ENCODE measurements at places on chromosomes 2 and 18.

- no peak for DNase-seq
Measured at GRCh38 chr2:217291259-217291658, 431.4 kb upstream of the TNP1 start.

- DNase-seq, result no peak
Measured at GRCh38 chr2:219532378-219532649, 11.3 kb downstream of the CHPF start.

DNA sequence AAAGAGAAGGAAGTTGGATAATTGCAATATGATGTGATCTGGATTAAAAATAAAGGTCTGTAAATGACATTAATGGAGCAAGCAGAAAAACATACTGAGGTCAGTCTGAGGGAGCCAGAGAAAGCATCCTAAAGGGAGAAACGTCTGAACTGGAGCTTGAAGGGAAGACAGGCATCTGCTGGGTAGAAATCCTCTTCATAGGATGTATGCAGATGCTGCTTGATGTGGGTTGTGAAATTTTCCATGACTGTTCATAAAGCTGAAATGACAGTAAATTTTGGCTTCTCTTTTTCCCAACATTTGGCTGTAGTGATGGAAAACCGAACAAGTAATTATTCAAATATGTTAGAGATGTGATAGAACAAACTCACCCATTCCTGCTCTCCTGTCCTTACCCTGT lies 287.6 kb downstream of the CAMKMT start:
- no peak for DNase-seq

DNA sequence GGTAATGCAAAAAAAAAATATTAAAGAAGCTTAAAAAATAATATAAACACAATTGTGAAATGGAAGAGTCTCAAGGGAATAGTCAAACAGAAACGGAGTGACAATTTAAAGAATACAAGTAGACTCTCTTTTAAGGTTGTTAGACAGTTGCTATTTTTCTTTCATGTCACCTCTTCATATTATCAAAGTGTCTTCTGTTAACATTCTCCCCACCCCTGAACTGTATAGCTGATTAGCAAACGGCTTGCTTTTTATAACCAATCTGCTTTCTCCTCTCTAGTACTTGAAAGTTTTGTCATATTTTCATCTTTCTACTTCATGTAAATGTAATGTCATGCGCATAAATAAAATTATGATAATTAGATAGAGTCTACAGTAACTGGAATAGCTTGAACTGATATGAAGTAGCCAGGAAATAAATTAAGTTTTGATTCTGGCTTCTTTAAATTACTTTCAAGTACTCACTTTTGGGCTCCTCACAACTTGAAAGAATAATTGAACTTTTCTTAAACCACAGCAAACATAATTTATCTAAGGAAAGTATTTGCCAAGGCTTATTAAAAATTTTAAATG lies 37.0 kb downstream of the BARD1 start:
- DNase-seq, result no peak

DNA sequence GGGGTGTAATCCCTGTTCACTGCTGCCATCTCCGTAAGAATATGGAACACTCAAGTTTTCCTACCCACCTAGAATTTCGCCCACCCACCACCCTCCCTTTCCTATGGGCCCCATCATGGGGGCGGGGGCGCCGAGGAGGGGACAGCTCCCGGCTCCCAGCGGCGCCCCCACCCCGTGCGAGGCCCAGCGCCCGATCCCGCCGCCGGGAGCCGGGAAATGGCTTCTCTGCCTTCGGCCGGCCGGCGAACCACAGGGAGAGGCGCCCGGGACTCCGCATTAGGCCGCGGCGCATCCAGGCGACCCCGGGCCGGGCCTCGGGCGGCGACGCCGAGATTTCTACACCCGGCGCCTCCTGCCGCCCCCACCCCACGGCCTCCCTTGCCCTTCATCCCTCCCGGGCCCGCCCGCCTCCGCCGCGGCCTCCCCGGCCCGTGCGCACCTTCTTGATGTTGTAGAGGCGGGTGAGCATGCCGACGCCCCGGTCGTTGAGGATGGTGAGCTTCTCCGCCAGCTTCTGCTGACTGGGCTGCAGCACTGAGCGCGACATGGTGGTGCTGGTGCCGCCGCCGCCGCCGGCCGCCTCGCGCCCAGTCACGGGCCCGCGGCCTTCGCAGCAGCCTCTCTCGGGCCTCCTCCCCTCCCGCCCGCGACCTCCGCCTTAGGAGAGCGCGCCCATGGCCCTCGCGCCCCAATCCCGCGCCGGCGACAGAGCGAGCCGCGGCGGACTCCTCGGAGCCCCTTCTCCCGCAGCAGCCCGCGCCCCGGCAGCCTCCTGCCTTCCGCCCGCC lies 510 bp downstream of the NCKAP1 start:
- peak; percentile 35 for DNase-seq

GRCh38 chr2:45938649-45939511 lies 287.4 kb downstream of the PRKCE start:
- no peak for DNase-seq

DNA sequence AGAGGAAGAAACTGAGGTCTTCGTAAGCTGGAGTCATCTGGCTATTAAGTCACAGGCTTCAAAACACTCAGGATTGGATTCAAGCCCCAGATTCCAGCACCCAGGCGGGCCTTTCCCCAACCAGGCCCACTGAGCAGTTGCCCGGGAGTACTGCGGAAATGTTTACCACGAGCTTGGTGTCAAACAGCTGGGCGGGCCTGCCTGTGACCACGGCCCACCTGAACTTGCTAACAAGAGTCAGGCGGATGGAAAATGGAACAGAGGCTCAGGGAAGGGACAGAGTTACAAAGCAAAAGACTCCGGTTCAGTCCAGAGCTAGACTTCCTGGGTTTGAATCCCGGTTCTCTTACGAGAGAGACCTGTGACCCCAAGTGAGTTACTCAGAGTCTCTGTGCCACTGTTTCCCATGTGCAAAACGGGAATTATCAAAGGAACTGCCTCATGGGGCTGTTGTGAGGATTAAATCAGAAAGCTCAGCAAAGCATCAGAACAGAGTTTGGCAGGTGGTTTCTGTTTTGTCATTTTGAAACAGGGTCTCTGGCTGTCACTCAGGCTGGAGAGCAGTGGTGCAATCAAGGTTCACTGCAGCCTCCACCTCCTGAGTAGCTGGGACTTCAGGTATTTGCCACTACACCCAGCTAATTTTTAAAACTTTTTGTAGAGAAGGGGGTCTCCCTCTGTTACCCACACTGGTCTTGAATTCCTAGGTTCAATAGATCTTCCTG lies 49.0 kb upstream of the TFCP2L1 start:
- DNase-seq, result no peak

DNA sequence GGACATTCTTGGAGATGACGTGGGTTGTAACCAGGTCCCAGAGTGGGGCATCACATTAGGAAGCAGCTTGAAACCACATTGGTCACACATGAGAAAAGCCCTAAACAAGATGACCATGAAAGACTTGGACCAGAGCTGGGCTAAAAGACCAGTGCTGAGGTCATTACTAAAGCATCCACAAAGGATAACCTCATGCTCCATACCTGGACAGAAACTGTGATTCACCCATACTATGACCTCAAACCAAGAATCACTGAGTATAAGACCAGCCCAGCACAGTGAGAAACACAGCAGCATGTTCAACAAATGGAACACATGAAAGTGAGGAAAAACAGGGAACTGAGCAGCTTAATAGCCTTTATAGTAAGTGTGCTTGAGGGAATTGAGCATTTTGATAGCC lies 635.5 kb upstream of the NETO1 start:
- no peak for DNase-seq

GRCh38 chr18:45321520-45321919 lies 293.8 kb upstream of the SLC14A2 start:
- no peak for DNase-seq

- no peak for DNase-seq
Measured at GRCh38 chr18:76573325-76574025, 78.4 kb upstream of the ZNF516 start.

DNA sequence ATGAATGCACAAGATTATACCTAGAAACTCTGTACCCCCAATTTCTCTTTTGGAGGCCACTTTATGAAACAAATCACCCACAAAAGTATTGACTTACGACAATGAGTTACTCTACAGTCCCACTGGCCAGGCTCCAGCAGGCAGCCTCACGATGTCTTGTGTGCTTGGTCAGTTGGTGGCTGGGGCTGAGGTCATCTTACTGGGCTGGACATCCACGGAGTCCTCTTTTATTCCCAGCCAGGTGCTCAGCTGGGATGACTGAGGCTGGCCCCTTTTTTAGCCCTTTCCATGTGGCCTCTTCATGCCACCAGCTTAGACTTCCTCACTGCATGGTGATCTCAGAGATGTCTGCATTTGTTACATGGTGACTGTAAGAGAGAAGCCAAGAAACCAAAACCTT lies 8.9 kb upstream of the ID2 start:
- DNase-seq, result no peak

GRCh38 chr18:54787121-54787520 lies 41.2 kb upstream of the RAB27B start:
- DNase-seq, result no peak

GRCh38 chr2:45897842-45898241 lies 246.4 kb downstream of the PRKCE start:
- DNase-seq, result no peak

- no peak for DNase-seq
Measured at GRCh38 chr2:181910028-181910831, 18.7 kb downstream of the ITPRID2 start.

DNA sequence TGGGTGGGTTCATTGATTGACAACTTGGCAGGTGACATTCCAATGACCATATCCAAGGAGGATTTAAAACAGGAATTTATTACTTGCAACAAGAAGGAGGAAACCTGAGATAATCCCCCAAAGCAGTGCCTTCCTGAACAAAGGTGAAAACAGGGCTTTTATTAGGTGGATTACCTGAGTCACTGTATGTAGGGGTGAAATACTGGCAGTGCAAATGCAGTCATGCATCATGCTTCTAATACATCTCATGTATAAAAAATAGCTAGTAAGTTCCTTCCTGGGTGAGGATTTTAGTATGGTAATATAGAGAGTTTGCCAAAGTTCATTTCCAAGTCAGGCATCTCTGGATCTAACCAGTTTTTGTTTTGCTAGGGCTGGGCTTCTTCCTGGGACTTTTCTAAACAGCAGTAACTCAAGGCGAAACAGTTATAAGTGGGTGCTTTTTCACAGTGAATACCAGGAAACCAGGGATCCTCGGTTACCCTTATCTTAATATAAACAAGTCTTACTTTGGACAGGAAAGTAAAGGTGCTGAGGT lies 583.4 kb upstream of the LRRTM1 start:
- DNase-seq, result no peak

DNA sequence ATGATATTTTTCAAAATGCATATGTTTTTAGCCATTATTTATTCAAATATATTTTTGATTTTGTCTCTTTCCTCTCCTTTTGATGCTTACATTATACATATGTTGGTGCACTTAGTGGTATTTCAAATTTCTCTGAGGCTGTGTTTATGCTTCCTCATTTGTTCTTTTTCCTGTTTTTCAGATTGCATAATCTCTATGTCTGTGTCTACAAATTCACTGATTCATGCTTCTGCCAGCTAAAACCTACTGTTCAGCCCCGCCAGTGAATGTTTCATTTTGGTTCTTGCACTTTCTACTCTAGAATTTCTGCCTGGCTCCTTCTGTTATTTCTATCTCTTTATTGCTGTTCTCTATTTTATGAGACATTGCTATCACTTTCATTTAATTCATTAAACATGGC lies 951.7 kb upstream of the CNTNAP5 start:
- no peak for DNase-seq

DNA sequence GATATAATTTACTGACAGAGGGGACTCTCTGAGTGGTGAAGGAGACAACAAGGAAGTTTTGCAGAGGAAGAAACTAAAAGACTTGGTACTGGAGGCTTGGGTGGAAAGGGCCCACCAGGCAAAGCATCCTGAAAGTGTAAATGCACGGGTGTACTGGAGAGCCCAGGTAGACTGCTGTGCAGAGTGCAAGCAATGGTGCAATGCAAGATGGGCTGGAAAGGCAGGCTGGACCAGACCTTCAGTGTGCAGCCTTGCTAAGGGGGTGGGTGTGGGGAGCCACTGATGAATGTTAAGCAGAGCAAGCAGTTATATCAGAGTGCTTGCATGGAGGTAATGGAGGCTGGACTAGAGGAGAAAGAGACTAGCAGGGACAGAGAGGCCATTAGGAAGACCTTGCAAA lies 10.7 kb downstream of the C2orf74 start:
- no peak for DNase-seq

DNA sequence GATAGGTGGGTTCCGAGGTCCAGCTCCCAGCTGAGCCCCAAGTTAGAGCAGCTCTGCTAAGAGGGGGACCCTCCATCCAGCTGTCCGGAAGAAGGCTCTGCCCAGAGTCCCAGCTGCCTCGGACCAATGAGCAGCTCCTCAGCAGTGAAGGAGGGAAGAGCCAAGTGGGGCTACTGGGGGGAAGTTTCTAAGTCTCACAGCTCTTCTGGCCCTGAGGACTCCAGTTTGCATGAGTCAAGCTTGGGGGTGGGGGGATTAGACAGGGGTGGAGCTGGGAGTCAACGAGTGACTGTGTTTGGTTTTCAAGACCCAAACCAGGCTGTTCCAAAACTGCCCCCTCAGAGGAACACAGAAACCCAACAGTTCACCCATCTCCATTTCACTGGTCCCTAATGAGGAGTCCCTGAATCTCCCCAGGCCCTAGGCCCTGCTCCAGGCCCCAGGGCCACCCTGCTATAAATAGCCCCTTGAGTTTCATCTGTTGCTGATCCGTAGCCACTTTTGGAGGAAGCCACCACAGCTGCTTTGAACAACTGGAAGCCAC lies 100.9 kb downstream of the TNS1 start:
- DNase-seq, result no peak

DNA sequence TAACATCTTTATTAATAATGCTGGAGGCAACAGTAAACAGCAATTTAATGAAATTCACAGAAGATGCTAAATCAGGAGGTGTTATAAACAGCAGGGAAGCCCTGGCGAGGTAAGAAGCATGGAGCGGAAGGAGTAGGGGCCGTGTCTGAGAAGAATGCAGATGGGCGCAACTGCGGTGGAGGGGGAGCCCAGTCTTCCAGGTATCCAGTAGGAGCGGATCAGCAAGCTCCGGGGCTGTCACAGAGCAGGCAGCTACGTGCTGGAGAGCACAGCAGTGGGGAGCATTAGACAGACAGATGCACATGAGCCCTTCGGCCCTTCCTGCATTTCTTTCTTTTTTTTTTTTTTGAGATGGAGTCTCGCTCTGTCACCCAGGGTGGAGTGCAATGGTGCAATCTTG lies 82.3 kb downstream of the SH3RF3 start:
- no peak for DNase-seq

DNA sequence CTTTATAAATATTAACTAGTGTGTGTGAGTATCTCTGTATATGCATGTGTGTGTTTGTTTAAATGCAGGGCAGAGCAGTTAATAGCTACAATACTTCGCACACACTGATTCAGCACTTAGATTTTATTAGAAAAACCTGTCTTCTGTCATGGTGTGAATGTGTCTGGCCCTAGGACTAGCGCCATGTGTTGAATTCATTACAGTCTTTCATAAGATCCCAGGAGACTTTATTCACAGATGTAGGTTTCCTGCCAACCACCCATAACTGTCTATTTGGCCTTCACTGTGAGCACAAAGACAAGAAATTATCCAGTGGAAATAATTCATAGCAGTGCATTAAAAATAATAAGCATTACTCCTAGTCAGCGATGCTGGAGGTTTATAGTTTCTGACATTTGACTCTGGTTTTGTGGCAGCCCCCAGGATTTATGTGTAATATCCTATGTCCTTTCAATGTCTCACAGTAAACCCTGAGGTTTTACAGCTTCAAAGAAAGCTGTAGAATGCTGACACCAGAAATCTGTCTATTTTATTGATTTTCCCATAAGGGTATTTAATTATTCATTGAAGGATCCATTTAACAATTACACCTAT lies 93.9 kb downstream of the ZNF804A start:
- no peak for DNase-seq

- DNase-seq, result no peak
Measured at GRCh38 chr2:143475041-143475776, 346.0 kb downstream of the ARHGAP15 start.

GRCh38 chr2:62424899-62425298 lies 81.1 kb downstream of the TMEM17 start:
- DNase-seq, result no peak
